Eye (tissue), 1 donor: ENCODE measurements at places on chromosomes 11 and 22.

DNA sequence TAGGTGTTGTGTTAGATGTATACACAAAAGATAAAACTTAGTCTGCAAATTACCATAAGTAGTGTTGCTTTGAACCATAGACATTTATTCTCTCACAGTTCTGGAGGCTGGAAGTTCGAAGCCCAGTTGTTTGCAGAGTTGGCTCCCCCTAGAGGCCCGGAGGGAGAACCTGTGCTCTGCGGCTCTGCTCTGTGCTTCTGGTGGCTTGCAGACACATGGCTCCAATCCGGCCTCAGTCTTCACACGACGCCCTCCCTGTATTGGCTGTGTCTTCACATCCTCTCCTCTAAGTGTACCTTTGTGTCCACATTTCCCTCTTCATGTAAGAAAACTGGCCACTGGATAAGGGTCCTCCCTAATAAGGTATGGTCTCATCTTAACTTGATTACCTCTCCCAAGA is 128.4 kb downstream of the OPCML start:
- no peak for DNase-seq

GRCh38 chr22:42116848-42117424 is 13.7 kb downstream of the CYP2D6 start:
- no peak for DNase-seq

DNA sequence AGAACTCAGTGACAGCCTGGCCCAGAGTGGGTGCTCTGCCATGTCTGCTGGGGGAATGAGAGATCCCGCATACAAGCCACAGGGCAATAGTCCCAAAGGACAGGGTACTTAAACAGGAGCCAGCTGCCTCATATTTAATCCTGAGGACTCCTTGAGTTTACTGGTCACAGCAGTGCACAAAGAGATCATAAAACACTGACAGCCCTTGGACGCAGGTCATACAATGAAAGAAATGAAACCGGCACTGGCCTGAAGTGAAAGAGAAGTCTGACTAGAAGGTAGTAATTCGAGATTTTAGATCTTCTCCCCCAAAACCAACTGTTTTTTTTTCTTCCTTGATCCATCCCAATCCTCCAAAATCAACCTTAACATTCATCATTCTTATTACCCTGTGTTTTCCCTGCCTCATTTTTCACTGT is 299.8 kb upstream of the SYN3 start:
- DNase-seq: no peak

DNA sequence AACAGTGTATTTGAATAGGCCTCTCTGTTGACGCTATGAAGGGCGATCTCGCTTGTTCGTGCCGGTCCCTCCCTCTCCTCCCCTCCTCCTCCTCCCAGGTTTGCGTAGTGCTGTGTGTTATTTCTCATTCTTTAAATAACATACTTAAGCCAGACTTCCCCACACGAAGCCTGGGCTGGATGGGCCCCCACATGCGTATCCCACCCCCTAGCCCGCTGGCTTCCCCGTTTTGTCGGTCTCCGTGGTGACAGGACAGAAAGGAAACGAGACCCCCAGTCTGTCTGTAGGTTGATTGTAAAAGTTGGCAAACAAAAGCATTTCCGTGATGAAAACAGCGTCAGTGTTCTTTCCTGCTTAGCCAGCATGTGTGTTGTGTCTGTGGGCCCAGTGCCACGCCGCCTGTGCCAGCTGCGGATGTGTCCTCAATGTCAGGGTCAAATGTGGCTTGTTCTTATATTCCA is 27.3 kb downstream of the FAM118A start:
- DNase-seq: peak; percentile 56

DNA sequence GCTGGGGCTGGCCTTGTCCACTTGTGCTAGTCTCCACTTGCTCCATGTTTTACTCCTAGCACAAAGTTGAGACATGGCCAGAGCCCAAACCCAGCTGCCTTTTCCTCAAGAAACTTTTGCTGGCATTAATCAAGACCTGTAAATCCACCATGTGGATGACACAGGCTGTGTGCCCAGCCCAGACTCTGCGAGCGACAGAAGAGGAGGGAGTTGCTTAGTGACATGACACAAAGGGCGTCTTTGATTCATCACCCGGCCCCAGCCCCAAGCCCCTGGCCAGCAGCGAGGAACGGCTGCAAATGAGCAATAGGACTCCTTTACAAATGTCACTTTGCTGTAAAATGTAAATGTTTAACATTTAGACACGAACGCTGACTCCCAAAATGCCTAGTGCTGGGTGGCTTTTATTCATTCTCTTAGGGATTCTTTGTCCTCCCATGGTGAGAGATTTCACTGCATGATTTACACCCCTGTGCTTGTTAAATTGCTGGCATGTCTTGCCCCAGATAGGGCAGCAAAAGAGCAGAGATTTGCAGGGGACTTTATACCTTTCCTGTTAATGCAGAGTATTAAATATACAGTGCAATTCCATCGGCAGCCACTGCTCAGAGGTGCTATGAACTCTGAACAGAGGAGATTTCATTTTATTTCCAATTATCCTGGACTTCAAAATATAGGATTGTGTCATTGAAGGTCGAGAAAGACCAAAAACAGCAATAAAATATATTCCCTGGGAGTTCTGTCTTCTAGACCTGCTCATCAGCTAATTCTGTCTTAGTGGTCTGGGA is 263.6 kb upstream of the NCAM1 start:
- DNase-seq: peak; percentile 77

DNA sequence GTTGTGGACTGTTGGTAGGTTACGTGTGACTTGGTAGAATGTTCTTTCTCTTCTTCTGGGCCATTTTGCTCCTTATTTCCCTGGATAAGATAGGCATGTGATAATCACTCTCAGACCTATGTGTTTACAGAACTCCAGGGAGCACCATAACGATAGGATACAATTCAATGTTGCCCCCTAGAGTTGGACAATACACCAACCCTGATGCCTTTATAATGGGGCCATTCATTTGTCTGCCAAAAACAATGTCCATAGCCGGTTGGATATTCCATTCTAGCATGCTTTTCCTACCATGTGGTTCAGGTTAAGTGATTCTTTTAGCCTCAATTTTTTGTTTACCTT is 60.5 kb downstream of the APIP start:
- DNase-seq: no peak

- DNase-seq: no peak
Measured at GRCh38 chr22:27378995-27379394, 422.6 kb downstream of the MN1 start.

DNA sequence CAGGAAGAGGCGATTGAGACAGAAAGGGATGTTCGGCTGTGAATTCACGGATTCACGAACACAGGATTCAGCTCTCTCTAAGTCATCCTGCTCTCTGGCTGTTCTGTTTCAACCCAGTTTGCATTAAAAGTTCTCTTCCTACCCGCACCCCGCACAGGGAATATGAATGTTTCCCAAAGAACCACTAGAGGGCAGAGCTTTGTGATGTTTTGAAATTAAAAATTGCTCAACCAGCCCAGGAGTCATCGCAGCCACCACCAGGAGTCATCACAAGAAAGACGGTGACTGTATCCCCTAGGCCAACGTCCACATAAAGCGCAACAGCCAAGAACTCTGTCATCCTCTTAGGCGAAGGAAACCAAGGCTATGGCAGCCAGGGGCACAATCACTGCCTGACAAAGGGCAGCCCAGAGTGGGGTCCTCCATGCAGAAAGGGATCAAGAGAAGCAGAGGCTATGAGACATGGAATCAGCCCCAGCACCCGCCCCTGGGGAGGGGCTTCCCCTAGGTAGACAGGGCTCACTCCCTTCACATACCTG is 122.4 kb downstream of the WT1 start:
- DNase-seq: peak; percentile 50

GRCh38 chr11:101390539-101390938 is 193.3 kb downstream of the TRPC6 start:
- DNase-seq: no peak

DNA sequence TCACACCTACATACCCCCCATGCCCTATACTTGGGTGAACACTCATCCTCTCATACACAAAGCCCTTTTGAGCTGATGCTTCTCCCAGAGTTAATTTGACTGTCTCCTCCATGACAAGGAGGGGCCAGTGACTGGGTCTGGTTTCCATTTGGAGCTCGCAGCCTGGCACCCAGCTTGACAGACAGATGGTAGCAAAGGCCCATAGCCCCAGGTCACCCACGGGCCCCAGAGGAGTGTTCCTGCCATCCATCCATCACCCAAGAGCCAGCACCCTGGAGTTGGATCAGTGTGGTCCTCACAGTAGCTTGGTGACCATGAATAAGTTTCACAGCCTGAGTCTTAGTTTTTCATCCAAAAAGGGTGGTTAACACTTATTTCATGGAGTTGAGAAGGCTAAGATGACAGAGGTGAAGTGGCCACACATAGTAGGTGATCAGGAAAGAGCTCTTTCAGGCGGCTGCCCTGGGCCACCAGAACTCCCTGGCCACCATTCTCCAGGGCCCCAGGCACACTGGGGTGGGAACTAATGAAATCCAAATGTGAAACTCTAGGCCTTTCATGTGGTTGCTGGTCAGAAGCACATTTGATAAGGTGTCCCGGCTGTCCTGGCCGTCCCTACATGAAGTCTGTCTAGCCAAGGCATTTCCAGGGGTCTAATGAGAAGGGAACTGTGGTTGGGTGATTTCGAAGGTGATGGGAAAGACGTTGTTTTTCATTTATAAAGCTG is 42.4 kb downstream of the LIF start:
- DNase-seq: no peak

DNA sequence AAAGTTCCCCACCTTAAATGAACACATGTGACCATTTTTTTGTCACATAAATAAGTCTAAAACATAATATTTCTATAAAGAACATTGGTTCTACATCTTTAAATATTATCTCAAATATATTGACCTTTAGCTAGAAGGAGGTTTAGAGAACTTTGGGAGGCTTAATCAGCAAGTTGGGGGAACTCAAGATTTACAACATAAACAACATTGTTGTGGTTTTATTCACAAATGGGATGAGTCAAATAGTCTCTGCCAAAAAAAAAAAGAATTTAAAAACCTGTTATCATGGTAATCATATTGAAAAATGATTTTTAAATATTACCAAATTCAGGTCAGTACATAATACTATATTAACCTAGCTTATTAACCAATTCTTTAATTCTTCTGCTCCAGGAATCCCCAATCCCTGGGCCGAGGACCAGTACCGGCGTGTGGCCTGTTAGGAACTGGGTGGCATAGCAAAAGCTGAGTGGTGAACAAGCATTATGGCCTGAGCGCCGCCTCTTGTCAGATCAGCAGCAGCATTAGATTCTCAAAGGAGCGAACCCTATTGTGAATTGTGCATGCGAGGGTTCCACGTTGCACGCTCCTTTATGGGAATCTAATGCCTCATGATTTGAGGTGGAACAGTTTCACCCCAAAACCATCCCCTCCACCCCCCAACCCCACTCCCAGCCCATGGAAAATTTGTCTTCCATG is 98.2 kb downstream of the RDX start:
- no peak for DNase-seq

DNA sequence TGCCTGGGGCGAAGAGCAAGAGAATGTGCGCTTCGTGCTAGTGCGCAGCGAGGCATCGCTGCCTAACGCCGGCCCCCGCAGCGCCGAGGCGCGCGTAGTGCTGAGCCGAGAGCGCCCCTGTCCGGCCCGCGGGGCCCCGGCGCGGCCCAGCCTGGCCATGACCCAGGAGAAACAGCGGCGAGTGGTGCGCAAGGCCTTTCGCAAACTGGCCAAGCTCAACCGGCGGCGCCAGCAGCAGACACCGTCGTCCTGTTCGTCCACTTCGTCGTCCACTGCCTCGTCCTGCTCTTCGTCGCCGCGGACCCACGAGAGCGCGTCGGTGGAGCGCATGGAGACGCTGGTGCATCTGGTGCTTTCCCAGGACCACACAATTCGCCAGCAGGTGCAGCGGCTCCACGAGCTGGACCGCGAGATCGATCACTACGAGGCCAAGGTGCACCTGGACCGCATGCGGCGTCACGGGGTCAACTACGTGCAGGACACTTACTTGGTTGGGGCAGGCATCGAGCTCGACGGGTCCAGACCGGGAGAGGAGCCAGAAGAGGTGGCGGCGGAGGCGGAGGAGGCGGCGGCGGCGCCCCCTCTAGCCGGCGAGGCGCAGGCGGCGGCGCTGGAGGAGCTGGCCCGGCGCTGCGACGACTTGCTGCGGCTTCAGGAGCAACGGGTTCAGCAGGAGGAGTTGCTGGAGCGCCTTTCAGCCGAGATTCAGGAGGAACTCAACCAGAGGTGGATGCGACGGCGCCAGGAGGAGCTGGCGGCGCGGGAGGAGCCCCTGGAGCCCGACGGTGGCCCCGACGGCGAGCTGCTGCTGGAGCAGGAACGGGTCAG is 1.0 kb downstream of the RASSF10 start:
- peak; percentile 80 for DNase-seq

- DNase-seq: peak; percentile 76
Measured at GRCh38 chr11:57776031-57776521, 14.5 kb downstream of the CTNND1 start.

GRCh38 chr11:518463-519202 is 11.6 kb upstream of the RNH1 start:
- DNase-seq: peak; percentile 94

- no peak for DNase-seq
Measured at GRCh38 chr11:927871-928270, 2.2 kb downstream of the AP2A2 start.

GRCh38 chr11:31798554-31799434 is 12.3 kb downstream of the PAX6 start:
- DNase-seq: peak; percentile 85

GRCh38 chr11:92101920-92102319 is 122.7 kb upstream of the FAT3 start:
- DNase-seq: peak; percentile 8

- no peak for DNase-seq
Measured at GRCh38 chr11:94909371-94909820, 64.0 kb downstream of the CWC15 start.

DNA sequence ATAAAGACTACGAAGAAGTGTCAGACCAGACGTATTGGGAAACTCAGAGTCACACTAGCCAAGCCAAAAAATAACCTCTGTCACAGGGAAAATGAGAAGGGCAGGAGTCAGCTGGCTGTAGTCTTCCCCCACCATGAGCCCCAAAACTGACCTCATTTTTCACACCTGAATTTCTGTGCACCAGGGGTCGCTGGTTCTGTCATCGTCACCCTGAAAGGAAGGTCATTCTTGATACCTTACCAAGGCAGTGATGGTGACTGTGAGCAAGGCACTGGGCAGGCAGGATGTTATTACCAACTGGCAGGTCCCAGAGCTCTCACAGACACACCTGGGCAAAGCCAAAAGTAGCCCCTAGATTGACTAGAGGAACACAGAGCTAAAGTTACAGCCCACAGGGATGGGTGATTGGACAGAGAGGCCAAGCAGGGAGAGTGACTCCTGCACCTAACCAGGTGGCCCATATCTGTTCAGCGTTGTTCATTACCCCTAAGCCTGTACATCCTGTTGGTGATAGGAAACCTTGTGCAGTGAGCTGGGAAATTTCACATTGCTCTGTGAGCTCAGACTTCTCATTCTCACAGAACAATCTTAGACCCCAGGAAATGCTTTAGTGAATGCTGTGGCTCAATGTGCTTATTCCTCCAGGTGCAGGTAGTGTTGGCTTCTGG is 32.3 kb upstream of the OR56A1 start:
- no peak for DNase-seq

- no peak for DNase-seq
Measured at GRCh38 chr11:107741044-107741823, 29.4 kb upstream of the SLN start.

DNA sequence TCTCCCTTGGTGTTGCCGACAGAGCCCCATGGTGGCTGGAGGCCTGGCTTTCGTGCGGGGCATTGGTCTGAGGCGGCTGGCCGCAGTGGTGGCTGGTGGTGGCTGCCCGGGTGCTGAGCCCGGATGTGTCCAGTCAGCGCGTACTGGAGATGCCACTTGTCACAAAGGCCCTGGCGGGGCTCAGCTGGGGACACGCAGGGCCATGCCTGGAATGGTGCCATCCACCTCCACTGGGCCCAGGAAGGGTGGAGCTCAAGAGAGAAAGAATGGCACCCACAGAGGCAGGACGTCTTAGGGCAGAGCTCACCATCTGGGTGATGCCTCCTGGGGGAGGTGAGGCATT is 92.5 kb downstream of the CEP164 start:
- no peak for DNase-seq
